B cell (primary cell): ENCODE measurements at places on chromosomes 5 and 9. TPM values are rescaled to one million over a fixed set of nuclear protein-coding genes. Genes with fewer than 3 reads are reported as not detected.

Gene HTR1A
- not detected in 2 replicates for polyA plus RNA-seq

Gene TIFAB
- 0.03 TPM in 1 of 2 replicates, not detected in the other for polyA plus RNA-seq

Gene MEIKIN
- polyA plus RNA-seq: not detected in 2 replicates

Gene GPR107
- 10.4 and 13.4 TPM in 2 replicates for polyA plus RNA-seq

Gene RAI14
- 0.03 and 0.55 TPM in 2 replicates for polyA plus RNA-seq

Gene RALGPS1
- polyA plus RNA-seq: 19.7 and 20.7 TPM in 2 replicates

Gene LRRTM2
- polyA plus RNA-seq: 0.01 and 0.06 TPM in 2 replicates

Gene DBH
- polyA plus RNA-seq: not detected in 2 replicates

Gene ACTBL2
- polyA plus RNA-seq: not detected in 2 replicates

Gene PCDHAC2
- polyA plus RNA-seq: not detected in 2 replicates

Gene SPINK7
- polyA plus RNA-seq: not detected in 2 replicates

Gene MYORG
- polyA plus RNA-seq: 0.25 and 0.27 TPM in 2 replicates

Gene ADAMTS12
- not detected in 2 replicates for polyA plus RNA-seq

Gene NXNL2
- 0.37 TPM in 1 of 2 replicates, not detected in the other for polyA plus RNA-seq

Gene FRMPD1
- polyA plus RNA-seq: not detected in 2 replicates

Gene TLE1
- polyA plus RNA-seq: 80.3 and 95.4 TPM in 2 replicates

Gene DDX4
- 0.07 TPM in 1 of 2 replicates, not detected in the other for polyA plus RNA-seq

Gene IL9
- polyA plus RNA-seq: not detected in 2 replicates

Gene RALGDS
- polyA plus RNA-seq: 87.9 and 88.0 TPM in 2 replicates

Gene IL4
- polyA plus RNA-seq: not detected in 2 replicates

Gene CAMLG
- 15.2 and 25.8 TPM in 2 replicates for polyA plus RNA-seq

Gene IGFBPL1
- polyA plus RNA-seq: not detected in 2 replicates

Gene PIP5KL1
- 0.75 and 0.88 TPM in 2 replicates for polyA plus RNA-seq

Gene MLLT3
- polyA plus RNA-seq: 3.6 and 3.8 TPM in 2 replicates

Gene LCN6
- polyA plus RNA-seq: 0.18 and 0.52 TPM in 2 replicates

Gene FNBP1
- 42.9 and 58.7 TPM in 2 replicates for polyA plus RNA-seq

Gene SARDH
- 0.03 TPM in 1 of 2 replicates, not detected in the other for polyA plus RNA-seq
